ENCODE measurements at places on chromosomes 12 and 14. TPM values are rescaled to one million over a fixed set of nuclear protein-coding genes. Genes with fewer than 3 reads are reported as not detected.

GRCh38 chr12:53938326-53939140 lies at the start of gene HOXC13:
Gene HOXC13 (plus strand): TSS chr12:53938831. CDS start chr12:53938907, 76 bp downstream.
- peaks cover 51% of the 10 kb centered on the region for H3K27me3 ChIP-seq
- no peak within 1 kb of the TSS for H3K27ac ChIP-seq
- H3K4me1 ChIP-seq = peaks cover 20% of the 10 kb centered on the region
- H3K4me3 ChIP-seq = no peak within 1 kb of the TSS

GRCh38 chr12:6384499-6385436 lies 806 bp downstream of the LTBR start:
- DNase-seq = no peak
- no peaks in the 10 kb centered on the region for H3K27me3 ChIP-seq
- peak overlapping the region; percentile 97 for H3K27ac ChIP-seq
- peak overlapping the region; percentile 61 for H3K4me3 ChIP-seq

DNA sequence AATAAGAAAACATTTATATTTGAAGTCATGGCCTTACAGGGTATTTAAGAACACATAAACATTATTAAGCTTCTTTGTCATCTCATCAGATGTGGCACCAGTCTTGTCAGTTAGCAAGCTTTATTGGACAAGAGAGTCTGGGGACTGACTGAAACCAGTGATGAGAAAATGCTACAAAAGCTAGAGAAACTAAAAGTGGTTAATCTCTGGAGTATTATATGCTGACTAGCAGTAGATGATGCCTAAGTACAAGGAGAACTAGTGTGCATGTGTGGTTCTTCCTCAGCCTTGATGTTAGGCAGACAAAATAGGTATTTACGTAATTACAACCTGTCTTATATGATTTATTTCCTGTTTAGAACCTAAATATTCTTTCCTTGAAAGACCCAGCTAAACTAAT lies 176.5 kb downstream of the CPNE8 start:
- no peak for DNase-seq
- H3K4me1 ChIP-seq = no peaks in the 10 kb centered on the region
- H3K27me3 ChIP-seq = no peaks in the 10 kb centered on the region
- no peak overlapping the region for H3K4me3 ChIP-seq
- H3K27ac ChIP-seq = no peak overlapping the region
- H3K36me3 ChIP-seq = no peaks in the 10 kb centered on the region

Gene A2M
- 124 TPM for total RNA-seq

- H3K27ac ChIP-seq = no peak overlapping the region
- H3K4me3 ChIP-seq = no peak overlapping the region
- no peak for DNase-seq
Measured at GRCh38 chr14:105258846-105259245, 10.5 kb downstream of the BTBD6 start.

DNA sequence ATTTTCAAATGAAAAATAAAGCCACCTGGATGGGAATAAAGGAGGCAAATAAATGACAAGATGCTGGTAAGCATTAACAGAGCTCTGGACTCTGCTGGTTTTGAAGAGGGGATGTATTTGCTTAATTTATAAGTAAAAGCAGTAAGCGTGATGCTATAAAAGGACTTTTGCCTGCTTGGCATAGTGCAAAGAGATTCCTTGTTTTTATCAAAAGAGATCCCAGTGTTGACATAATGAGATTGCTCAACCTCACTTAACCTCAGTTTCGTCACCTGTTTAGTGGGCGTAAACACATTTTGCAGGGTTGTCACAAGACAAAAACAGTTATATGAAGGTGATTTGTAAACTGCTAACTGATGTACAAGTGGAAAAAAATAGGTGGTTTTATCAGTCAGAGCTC lies 13.8 kb downstream of the ASCL1 start:
- no peaks in the 10 kb centered on the region for H3K4me1 ChIP-seq
- H3K27ac ChIP-seq = no peak overlapping the region

DNA sequence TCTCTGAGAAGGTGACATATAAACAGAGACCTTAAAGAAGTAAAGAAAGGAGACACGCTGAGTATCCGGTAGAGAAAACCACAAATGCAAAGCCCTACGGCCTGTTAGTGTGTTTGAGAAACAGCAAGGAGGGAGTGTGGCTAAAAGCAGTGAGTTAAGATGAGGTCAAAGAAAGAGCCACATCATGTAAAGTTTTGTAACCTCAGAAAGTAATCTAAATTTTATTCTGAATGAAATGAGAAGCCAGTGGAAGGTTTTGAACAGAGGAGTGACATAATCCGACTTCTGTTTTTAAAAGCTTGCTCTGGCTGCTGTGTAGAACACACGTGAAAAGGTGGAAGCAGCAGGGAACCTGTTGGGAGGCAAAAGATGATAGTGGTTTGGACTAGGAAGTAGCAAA lies 32.6 kb downstream of the PPP2R5E start:
- H3K4me1 ChIP-seq = peaks cover 46% of the 10 kb centered on the region
- H3K27ac ChIP-seq = no peak overlapping the region

Gene TMTC1
- total RNA-seq = 16.6 TPM

Gene SERPINA10
- not detected for total RNA-seq

DNA sequence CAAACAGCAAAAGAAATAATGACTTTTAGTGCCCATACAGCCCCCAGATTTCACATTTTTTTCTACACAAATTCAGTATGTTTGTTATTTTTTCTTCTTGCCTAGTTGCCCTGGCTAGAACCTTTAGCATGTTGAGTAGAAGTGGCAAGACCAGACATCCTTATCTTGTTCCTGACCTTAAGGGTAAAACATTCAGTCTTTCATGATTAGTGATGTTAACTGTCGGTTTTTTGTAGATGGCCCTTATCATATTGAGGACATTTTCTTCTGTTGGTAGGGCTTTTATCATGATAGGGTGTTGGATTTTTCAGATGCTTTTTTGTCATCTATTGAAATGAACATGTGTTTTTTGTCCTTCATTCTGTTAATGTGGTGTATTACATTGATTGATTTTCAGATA lies 17.1 kb downstream of the IRAK3 start:
- no peak for DNase-seq
- H3K36me3 ChIP-seq = no peaks in the 10 kb centered on the region
- H3K4me3 ChIP-seq = no peak overlapping the region
- H3K27me3 ChIP-seq = no peaks in the 10 kb centered on the region
- H3K4me1 ChIP-seq = no peaks in the 10 kb centered on the region

Gene NRIP2
- 1.2 TPM for total RNA-seq

DNA sequence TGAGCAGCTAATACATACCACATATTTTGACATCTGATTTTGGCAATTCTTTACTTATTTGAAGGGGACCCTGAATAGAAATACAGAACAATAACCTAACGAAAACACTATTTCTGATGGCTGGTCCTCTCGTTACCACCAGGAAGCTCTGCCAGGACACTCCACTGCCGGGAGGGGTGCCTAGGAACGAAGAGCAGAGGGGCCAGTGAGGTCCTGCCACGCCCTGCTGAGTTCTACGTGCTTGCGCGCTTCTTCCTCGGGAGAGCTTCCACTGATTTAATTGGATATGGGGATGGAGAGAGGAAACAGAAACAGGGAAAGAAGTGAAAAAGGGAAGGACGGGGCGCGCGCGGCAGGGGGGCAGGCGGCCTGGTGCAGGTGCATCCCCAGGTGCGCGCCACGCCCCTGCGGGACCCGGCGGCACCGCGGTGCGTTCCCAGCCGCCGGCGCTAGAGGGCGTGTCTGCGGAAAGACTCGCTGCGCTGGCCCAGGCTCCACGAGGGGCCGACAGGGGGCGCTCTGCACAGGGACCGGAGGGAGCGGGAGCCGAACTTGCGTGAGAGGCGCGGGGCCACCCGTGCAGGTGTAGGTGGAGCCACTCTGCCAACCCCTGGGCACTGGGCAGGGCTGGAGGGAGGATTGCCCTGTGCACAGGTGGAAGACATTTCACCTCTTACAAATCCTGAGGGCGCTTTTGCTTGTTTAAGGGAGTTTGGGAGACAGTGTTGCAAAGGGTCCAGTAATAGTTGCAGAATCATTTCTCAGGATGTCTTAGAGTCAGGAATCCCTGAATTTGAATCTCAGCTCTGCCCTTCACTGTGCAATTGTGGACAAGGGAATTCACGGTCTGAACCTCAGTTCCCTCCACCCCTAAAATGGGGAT lies 986.3 kb upstream of the TMEM132C start:
- H3K27ac ChIP-seq = no peak overlapping the region
- no peaks in the 10 kb centered on the region for H3K36me3 ChIP-seq
- peak; percentile 45 for DNase-seq
- H3K4me1 ChIP-seq = no peaks in the 10 kb centered on the region

Gene UNC79
- 0.08 TPM for total RNA-seq

GRCh38 chr12:27524839-27525753 lies 1.1 kb downstream of the PPFIBP1 start:
- H3K36me3 ChIP-seq = no peaks in the 10 kb centered on the region
- H3K4me3 ChIP-seq = peak overlapping the region; percentile 65
- no peaks in the 10 kb centered on the region for H3K27me3 ChIP-seq
- H3K27ac ChIP-seq = peak overlapping the region; percentile 88
- H3K4me1 ChIP-seq = peaks cover 15% of the 10 kb centered on the region

GRCh38 chr12:75944097-75944904 lies 87.3 kb downstream of the PHLDA1 start:
- no peaks in the 10 kb centered on the region for H3K36me3 ChIP-seq
- no peak overlapping the region for H3K4me3 ChIP-seq
- no peak for DNase-seq

Gene KLRG1
- 4.0 TPM for total RNA-seq

DNA sequence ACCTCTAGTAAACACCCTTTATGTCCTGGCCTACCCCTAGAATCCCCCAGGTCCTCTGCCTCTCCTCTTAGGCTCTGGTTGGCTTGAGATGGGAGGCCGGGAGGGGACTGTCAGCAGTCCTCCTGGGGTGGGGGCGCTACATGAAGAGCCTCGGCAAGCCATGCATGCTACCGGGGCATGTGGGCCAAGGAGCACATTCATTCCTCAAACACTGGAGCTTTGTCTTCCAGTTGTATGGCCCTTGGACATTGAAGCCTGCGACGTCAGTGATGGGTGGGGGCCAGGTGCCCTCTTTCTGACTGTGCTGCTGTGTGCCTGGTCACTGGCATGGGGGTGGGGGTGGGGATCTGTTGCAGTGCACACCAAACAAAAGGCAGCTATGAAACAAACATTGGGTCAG lies 15.8 kb upstream of the CELA1 start:
- no peak for DNase-seq
- H3K27me3 ChIP-seq = no peaks in the 10 kb centered on the region
- no peaks in the 10 kb centered on the region for H3K36me3 ChIP-seq
- H3K4me3 ChIP-seq = no peak overlapping the region

- H3K27me3 ChIP-seq = no peaks in the 10 kb centered on the region
- H3K36me3 ChIP-seq = no peaks in the 10 kb centered on the region
- H3K4me3 ChIP-seq = no peak overlapping the region
Measured at GRCh38 chr12:124317400-124317799, 22.5 kb downstream of the RFLNA start.

Gene OR4E2
- not detected for total RNA-seq

Gene GARIN6
- not detected for total RNA-seq

- DNase-seq = no peak
- H3K36me3 ChIP-seq = no peaks in the 10 kb centered on the region
- no peaks in the 10 kb centered on the region for H3K4me1 ChIP-seq
Measured at GRCh38 chr12:94725375-94726168, 75.2 kb upstream of the TMCC3 start.

Gene GPR137C
- total RNA-seq = 1.4 TPM

Gene ANKRD33
- not detected for total RNA-seq

Gene LGR5
- total RNA-seq = 0.71 TPM
